ENCODE measurements at places on chromosomes 7 and 10.

DNA sequence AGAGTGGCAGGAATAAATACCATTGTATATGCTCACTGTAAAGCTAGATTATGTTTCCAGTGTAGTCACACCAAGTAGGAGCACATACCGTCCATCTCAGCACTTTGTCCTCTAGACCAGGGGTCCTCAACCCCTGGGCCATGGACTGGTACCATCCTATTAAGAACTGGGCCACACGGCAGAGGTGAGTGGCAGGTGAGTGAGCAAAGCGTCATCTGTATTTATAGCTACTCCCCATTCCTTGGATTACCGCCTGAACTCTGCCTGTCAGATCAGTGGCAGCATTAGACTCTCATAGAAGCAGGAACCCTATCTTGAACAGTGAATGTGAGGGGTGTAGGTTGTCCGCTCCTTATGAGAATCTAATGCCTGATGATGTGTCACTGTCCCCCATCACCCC, 735.3 kb downstream of the MAGI2 start:
- no peak for DNase-seq

DNA sequence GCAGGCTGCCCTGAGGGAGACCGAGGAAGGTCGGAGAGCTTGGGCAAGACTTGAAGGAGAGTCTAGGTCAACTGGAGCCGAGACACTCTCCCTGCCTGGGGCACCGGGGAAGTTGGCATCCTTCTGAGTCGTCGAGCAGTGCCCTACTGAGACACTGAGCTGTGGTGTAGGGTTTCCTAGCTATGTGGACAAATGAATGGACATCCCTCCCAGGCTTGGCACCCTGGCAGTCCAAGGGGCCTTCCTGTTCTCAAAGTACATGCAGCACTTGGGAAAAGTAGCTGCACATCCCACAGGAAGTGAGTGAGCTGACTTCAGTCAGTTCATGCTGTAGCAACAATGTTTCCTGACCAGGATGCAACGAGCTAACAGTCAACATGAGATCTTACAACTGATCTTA, 57.2 kb upstream of the INPP5A start:
- no peak for DNase-seq

DNA sequence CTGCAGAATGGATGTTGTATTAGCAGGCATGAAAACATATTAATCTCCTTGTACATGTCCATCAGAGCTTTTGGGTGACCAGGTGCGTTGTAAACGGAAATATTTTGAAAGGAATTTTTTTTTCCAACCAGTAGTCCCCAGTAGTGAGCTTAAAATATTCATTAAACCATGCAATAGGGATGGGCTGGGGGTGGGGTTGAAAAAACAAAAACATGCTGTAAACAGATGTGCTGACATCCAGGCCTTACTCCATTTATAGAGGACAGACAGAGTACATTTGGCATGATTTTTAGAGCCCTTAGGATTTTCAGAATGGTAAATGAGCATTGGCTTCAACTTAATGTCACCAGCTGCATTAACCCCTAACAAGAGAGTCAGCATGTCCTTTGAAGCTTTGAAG, 50.2 kb downstream of the PTPN12 start:
- no peak for DNase-seq

DNA sequence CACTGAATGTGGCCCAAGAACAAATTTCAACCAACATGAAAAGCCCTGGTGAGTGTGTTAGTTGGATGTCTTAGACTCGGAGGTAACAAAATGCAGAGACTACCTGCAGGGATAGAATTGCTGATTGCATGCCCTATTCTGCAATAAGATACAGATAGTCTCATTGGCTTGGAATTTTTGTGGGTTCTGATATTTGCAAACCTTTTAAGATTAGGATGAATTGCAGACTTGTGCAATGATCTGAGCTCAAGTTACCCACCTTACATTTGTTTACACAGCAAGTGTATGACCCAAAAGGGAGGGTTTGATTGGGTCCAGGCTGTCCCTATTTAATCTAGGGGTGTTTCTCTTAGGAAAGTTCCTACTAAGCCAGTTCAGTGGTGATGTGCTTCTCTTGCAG, 45.4 kb downstream of the GPR37 start:
- DNase-seq = no peak

- peak; percentile 51 for DNase-seq
Measured at GRCh38 chr10:110207011-110207804, at the start of gene MXI1. Gene MXI1 (plus strand): TSS chr10:110207605. CDS start chr10:110207809, 204 bp downstream.

DNA sequence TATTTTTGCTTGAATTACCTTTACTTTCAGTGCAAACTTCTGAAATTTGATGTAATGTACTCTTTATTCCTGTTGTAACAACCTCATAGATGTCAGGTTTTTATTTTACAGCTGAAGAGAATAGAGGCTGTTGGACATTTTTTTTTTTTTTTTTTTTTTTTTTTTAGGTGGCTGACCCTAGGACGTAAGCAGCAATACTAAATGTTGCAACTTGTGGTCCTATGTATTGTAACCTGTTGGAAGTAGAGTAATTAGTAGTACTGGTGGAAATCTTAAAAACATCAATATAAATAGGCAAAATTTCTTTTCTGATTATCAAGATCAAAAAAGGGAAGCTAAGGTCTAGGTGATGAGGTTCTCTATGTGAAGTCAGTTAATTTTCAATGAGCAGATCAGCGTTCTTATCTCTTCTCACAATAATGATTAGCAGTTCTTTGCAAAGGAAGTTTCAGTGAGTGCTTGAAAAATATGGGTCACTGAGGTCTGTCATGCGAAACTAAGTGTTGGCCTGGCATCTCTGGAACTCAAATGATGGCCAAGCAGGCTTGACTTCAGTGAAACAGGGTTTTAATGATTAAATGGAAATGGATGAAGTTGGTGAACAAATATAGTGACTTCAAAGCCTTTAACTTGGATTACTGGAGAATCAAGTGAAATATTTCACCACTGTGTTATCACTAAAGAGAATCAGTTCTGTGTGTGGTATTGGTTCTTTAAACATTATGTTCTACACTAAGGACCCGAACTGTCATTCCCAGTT, 42.7 kb downstream of the BICC1 start:
- no peak for DNase-seq
